ENCODE measurements at places on chromosomes 4 and X. TPM values are rescaled to one million over a fixed set of nuclear protein-coding genes. Genes with fewer than 3 reads are reported as not detected.

DNA sequence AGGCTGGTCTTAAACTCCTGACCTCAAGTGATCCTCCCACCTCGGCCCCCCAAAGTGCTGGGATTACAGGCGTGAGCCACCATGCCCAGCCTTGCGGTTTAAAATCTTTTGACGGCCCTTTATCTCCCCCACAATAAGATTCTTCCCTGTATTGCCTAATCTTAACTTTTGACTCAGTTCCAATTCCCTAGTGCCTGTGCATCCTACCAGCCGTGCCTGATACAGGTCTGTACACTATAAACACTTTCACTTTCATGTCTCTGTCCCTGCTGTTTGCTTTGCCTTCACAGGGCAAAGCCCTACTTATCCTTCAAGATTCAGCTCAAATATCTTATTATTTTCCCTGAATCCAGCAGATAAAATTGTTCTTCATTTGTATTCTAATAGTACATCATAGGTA is 74.6 kb downstream of the WDR44 start:
- no peak for DNase-seq

DNA sequence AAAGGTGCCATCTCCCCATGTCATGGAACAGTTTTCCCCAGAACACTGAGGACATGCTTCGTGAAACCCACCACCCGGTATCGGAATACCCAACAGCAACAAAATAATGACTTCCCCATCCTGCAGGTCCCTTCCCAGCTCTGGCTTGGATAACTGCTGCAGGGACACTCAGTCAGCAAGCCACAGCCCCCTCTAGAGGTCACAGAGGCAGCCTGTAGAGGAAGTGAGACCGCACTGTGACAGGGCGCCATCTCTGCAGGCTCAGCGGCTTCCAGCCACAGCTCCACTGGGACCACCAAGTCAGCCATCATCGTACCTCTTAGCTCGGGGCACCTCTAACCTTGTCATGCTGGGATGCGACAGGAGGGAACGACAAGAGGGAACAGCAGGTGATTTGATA is 315.9 kb downstream of the LDB2 start:
- no peak for DNase-seq

PLK4 gene
- 24.7 TPM for total RNA-seq

- DNase-seq: peak; percentile 21
These were observed 790 bp downstream of the CLGN start for GRCh38 chr4:140426610-140427105.

DNA sequence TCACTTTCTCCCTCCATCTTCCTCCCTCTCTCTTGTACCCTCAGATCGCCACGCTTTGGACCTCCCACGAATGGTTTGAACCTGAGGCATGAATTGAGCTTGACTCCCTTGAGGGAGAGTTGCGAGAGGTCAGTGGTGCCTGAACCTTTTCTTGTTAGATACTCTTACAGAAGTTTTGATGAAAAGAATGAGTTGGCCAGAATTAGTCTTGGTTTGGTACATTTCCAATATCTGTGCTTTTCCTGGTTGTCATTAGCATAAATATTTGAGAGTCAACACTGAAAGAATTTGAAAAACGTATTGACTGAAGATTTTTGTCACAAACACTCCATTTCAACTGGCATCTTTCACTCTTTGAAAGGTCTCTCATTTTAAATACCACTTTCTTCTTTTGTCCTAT is 510.6 kb upstream of the DIPK2B start:
- DNase-seq: no peak

GRCh38 chrX:20432746-20433387 is 166.2 kb upstream of the RPS6KA3 start:
- DNase-seq: no peak

DNA sequence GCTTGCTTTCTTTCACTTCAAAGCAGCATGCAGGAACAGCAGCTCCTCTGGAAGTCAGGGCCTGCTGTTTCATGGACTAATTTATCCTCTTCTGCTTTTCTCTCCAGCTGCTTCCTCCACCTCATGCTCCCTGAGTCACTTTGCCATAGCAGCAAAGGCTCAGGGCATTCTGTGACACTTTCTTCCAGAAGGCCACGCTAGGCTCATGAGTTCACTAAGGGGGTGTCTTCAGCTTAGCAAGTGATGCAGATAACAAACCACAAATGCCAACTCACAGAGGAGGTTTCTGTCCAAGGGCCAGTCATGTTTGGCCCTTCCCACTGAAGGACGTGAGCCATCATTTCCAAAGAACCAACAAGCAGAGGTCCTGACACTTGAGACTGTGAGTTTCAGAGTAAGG is 200.2 kb downstream of the ADGRA3 start:
- DNase-seq: no peak

GRCh38 chr4:7371210-7371941 is 63.4 kb downstream of the PSAPL1 start:
- no peak for DNase-seq

- no peak for DNase-seq
These were observed 31.7 kb downstream of the GAB3 start for GRCh38 chrX:154719132-154719675.

GRCh38 chr4:150794706-150795105 is 212.8 kb downstream of the MAB21L2 start:
- no peak for DNase-seq

DNA sequence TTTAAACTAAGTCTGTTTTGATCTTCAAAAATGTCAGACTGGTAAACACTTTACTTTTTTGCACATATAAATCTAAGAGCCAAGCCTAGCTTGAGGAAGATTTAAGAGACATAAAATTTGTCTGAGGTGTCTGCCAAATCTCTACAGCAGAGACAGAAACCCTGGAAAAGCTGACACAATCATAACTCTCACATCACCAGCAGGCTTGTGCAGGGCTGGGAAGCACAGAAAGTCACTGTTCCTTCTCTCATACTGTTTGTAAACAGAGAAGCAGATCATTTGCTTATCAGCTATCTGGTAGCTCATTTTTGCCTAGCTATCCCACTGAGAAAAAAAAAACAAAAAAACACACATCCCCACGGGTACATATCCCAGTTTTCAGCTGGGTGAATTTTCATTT is 7.0 kb downstream of the ENOX2 start:
- no peak for DNase-seq

GRCh38 chr4:113673450-113673849 is 88.1 kb downstream of the CAMK2D start:
- no peak for DNase-seq

DNA sequence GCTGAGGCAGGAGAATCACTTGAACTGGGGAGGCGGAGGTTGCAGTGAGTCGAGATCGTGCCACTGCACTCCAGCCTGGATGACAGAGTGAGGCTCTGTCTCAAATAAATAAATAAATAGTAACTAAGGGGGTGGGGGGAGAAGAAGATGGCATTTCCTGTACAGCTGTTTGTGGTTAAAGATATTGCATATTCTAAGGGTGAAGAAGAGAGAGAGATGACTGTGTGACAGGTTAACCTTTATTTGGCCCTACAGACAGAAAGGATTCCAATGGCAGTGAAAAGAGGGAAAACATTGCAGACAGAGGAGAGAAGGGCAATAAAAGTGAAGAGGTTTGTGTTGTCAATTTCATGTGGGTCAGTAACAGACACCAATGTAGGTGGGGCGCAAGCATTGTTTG is 9.4 kb downstream of the TASL start:
- no peak for DNase-seq

NAP1L2 gene
- total RNA-seq: 2.2 TPM

DNA sequence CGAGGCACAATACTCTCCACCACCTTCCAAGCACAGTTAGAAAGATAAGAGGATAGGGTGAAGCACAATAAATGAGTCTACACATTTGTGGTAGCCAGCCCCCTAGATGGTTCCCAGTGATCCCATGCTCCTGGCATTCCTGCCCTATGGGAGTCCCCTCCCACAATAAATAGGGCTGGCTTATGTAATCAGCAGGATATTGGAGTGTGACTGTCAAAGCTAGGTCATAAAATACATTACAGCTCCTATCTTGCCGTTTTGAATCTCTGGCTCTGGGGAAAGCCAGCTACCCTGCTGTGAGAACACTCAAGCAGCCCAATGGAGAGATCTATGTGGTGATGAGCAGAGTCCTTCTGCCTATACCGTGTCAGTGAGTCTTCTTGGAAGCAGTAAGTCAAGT is 198.7 kb upstream of the NOCT start:
- DNase-seq: no peak

- no peak for DNase-seq
These were observed 5.4 kb upstream of the MMRN1 start for GRCh38 chr4:89889289-89889688.

SLC26A1 gene
- 2.6 TPM for total RNA-seq

CDS1 gene
- 21.6 TPM for total RNA-seq

DNA sequence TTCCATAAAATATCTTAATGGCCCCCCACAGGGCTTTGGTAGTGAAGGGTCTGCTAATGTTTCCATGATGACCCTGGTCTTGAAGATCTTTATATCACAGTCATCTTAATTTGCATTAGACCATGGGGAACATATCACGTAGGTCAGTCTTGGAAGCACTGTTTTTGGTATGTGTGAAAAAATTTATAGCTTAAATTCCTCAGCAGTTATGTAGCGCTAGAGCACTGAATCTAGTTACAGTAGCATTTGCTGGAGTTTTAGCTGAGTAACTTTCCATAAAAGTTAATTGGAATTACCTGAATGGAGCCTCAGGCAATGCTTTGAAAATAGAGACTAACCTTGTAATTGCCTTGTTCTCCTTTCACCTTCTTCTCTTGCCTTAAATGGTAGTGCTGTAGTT is 648.8 kb downstream of the IQCM start:
- DNase-seq: no peak

DNA sequence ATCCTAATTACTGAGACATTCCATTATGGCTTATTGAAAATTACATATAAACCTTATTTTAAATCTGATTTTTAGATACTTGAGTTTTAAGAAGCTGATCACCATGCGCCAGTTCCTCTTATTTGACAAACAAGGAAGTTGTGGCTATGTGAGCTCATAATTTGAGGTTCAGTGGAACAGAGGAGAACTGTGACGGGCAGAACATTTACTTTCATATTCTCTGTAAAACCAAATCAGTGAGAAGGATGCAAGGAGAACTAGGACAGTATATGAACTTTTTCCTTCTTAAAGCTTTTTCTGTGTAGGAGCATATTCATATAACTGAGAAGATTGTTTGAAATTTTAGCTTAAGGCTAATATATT is 25.3 kb downstream of the STIM2 start:
- DNase-seq: no peak

AMTN gene
- not detected for total RNA-seq

DNA sequence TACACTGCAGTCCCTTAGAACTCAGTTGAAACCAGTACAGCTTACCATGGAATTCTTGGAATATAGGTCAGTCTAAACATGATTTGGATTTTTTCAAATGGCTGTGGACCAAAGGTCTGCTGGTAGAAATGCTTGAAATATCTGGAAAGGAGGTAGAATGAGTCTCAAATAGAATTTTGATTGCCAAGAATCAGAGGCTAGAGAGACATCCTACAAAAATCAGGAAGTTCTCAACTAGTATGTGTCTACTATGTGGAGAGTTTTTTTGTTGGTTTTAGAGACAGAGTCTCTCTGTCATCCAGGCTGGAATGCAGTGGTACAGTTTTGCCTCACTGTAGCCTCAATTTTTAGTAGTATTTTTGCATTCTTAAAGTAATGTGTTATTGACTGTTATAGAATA is 53.6 kb downstream of the PAQR3 start:
- no peak for DNase-seq

GRCh38 chrX:152912106-152912505 is 14.2 kb downstream of the ZNF185 start:
- DNase-seq: no peak

DNA sequence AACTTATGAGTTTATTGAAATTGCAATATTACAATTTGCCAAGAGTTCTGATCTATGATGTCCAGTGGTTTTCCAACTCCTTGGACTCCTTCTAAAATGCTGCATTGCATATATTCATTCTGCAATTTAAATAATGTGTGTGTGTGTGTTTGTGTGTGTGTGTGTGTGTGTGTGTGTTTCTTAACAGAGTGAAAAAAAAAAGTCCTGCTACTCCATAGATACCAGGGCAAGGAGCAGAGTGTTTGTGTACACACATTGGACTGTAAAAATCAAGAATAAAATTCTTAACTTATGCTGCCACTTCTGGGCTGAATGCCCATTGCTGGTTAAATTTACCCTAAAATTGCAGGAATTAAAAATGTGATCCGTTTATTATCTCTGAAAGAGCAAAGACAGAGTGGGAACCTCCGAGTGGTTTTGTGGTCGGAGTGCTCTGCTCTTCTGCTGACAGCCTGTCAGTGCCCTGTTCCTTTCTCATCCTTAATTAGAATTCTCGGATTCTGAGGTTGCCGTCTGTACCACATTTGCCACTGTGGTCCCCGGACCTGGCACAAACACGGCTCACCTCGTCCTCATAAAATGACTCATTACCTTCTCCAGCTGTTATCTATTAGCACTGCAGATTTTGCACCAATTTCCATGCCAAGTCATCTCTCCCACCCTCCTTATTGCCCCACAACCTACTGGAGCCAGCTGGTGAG is 355.5 kb downstream of the KCNIP4 start:
- DNase-seq: no peak

DNA sequence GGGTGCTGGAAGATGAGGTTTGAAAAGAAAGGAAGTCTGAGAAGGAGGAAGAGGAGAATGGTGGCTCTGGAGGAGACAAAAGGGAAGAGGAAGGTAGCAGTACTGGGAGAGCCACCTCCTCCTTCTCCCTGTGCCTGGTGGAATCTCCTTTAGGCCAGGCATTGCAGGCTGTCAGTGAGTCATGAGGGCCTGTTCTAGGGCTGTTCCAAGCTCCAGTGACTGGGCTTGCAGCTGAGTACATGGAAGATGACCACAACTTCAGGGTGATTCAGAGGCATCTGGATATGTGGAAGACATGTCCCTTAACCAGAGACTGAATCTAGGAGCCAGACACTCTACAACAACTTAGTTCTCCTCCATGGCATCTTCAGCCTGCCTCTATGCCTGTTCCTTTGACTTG is 107.8 kb downstream of the EFNB1 start:
- DNase-seq: no peak

DNA sequence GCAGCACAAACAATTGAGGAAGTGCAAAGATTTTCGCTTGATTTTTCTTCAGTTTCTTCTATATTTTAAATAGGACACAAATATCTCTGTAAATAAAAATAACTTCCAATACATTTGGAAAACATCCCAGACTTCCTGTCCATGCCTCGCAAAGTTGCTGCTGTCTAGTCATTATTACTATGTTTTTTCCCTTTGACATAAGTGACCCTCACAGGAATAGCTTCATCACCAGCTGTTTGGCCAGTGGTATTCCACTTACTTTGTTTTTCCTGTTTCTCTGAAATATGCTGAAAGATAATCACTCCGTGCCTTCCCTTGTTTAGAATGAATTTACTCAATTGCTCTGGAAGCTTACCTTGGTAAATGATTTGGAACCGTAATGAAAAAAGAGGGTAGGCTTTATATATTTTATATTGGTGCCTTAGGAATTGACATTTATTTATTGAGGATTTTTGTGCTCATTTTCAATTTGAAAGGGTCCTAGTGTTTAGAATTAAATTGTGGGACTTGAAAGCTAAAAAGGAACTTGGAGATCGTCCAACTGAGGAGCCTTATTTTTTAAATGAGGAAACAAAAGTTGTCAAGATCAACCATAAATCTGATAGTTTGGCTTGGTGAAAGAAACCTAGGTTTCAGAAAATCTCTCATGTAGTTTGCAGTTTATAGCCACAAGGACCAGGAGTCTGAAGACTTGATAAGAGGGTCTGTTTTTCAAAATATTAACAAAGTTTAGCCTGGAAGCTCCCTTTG is 65.6 kb downstream of the CDKL5 start:
- no peak for DNase-seq

ADH6 gene
- total RNA-seq: 1.9 TPM

- DNase-seq: no peak
These were observed 20.2 kb upstream of the CTSO start for GRCh38 chr4:155973639-155974475.

NOX1 gene
- not detected for total RNA-seq
